ENCODE measurements at places on chromosomes 1 and 21. TPM values are rescaled to one million over a fixed set of nuclear protein-coding genes. Genes with fewer than 3 reads are reported as not detected.

- no peaks in the 10 kb centered on the region for H3K36me3 ChIP-seq
- no peak overlapping the region for H3K4me3 ChIP-seq
- no peak for DNase-seq
- H3K27ac ChIP-seq: no peak overlapping the region
- no peaks in the 10 kb centered on the region for H3K27me3 ChIP-seq
Observed at GRCh38 chr1:44941424-44942324, 44.7 kb downstream of the EIF2B3 start.

GRCh38 chr1:195495720-195496635, 1112.3 kb downstream of the KCNT2 start:
- no peaks in the 10 kb centered on the region for H3K36me3 ChIP-seq
- no peaks in the 10 kb centered on the region for H3K27me3 ChIP-seq
- H3K4me3 ChIP-seq: no peak overlapping the region
- H3K4me1 ChIP-seq: no peaks in the 10 kb centered on the region

GRCh38 chr1:217983051-217983375, 302.1 kb upstream of the RRP15 start:
- no peaks in the 10 kb centered on the region for H3K4me1 ChIP-seq
- H3K36me3 ChIP-seq: no peaks in the 10 kb centered on the region
- DNase-seq: no peak
- no peaks in the 10 kb centered on the region for H3K27me3 ChIP-seq
- H3K4me3 ChIP-seq: no peak overlapping the region
- no peak overlapping the region for H3K27ac ChIP-seq

DNA sequence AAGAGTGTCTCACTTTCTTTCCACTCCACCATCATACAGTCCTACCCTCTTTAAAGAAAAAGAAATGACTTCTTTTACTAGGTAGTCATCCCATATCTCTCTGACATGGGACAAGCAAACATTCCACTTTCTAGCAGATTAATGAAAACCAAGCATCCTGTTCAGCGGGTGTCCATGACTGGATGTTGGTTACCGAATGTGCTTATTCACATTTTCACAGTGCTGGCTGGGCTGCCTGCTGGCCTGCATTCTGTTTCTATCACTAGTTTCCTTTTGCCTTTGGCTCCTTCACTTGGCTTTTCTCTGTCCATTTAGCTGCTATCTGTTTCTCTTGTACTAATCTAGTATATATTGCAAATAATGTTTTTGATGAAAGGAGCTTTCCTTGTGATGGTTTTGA, 598.4 kb downstream of the RWDD3 start:
- H3K4me1 ChIP-seq: no peaks in the 10 kb centered on the region
- no peaks in the 10 kb centered on the region for H3K36me3 ChIP-seq
- no peak overlapping the region for H3K27ac ChIP-seq

GRCh38 chr1:224698015-224698451, 81.9 kb downstream of the CNIH3 start:
- DNase-seq: no peak
- no peak overlapping the region for H3K4me3 ChIP-seq
- no peaks in the 10 kb centered on the region for H3K36me3 ChIP-seq
- H3K27ac ChIP-seq: no peak overlapping the region

- no peak overlapping the region for H3K27ac ChIP-seq
- no peak for DNase-seq
- peaks cover 7% of the 10 kb centered on the region for H3K4me1 ChIP-seq
- H3K4me3 ChIP-seq: peak overlapping the region; percentile 44
Observed at GRCh38 chr1:62318320-62318755, 896 bp downstream of the KANK4 start.

DNA sequence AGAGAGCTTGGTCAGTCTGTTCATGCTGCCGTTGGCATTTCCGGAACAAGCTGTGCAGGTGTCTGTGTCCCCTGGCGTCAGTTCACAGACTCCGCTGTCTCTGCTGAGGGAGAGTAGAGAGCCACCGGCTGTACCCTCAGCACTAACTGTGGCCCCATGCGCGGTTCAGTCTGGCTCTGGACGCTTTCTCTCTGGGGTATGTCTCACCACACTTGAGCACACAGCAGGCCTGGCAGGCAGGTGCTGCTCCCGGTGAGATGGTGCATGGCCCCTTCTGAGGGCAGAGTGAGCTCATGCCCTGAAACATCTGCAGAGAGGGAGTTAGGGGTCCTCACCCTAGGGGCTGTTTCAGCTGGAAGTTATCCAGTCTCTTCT, 60.0 kb upstream of the TLR5 start:
- DNase-seq: no peak
- no peak overlapping the region for H3K4me3 ChIP-seq
- no peaks in the 10 kb centered on the region for H3K27me3 ChIP-seq
- H3K27ac ChIP-seq: no peak overlapping the region
- no peaks in the 10 kb centered on the region for H3K4me1 ChIP-seq

Gene CBR3
- 2.2 TPM for total RNA-seq

GRCh38 chr1:90902672-90903071, 119.2 kb downstream of the ZNF644 start:
- no peak overlapping the region for H3K27ac ChIP-seq
- no peaks in the 10 kb centered on the region for H3K36me3 ChIP-seq
- H3K4me1 ChIP-seq: no peaks in the 10 kb centered on the region
- no peak for DNase-seq

Gene C1QA
- 72.4 TPM for total RNA-seq

GRCh38 chr1:147723691-147724323, 36.6 kb downstream of the GJA5 start:
- H3K27me3 ChIP-seq: no peaks in the 10 kb centered on the region
- H3K36me3 ChIP-seq: no peaks in the 10 kb centered on the region
- peak; percentile 44 for DNase-seq
- H3K4me1 ChIP-seq: peaks cover 4% of the 10 kb centered on the region

DNA sequence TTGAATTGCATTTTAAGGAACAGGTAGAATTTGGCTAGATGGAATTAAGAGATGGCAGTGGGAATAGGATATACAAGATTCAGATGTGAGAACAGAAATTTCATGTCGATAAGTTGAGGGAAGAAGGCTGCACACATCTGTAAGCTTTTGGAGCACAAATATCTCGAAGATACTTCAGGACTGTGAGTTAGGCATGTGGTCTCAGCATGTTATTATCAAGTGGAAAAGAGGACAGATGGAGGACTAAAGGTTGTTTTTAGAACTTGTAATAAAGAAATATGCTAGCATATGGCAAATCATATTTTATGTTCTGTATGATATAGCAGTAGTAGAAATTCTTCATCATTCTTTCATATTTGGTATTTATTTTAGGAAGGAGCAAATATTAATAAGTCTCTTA, 61.5 kb downstream of the KIF1B start:
- H3K27ac ChIP-seq: peak overlapping the region; percentile 1
- no peaks in the 10 kb centered on the region for H3K4me1 ChIP-seq
- no peaks in the 10 kb centered on the region for H3K27me3 ChIP-seq
- no peak for DNase-seq
- H3K36me3 ChIP-seq: no peaks in the 10 kb centered on the region
- no peak overlapping the region for H3K4me3 ChIP-seq

DNA sequence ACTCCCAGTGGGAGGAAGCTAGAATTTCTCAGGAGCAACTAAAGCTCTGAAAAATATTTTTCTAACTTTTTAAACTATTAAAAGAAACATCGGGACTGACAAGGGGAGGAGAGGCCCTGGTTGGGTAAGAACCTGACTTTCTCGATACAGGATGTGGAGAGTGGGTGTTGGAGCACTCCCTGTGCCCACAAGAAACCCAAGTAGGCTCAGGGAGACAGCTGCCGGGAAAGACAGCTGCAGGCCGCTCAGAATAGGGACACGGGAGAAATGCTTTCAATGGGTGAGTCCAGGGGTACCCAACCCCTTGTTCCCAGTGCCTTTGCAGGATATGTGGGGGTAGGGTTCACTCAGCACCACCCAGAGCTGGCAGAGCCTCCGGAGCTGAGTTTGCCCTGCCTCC, 43.6 kb downstream of the PLEKHA6 start:
- H3K4me1 ChIP-seq: peaks cover 6% of the 10 kb centered on the region
- no peaks in the 10 kb centered on the region for H3K27me3 ChIP-seq
- H3K36me3 ChIP-seq: no peaks in the 10 kb centered on the region
- H3K4me3 ChIP-seq: no peak overlapping the region
- H3K27ac ChIP-seq: no peak overlapping the region
- no peak for DNase-seq

Gene OPRD1
- 0.12 TPM for total RNA-seq

DNA sequence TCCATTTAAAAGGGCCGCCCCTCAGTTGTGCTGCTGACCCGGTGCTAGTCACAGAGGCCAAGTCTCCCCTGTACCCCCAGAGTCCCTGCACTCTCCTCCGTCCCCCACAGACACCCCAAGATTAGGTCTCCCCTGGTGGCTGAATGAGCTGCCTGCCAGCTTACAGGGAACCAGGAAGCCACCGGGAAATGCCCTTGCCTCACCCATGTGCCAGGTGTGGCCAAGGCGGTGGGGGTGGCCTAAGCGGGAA, 32.7 kb downstream of the HSPG2 start:
- H3K27ac ChIP-seq: peak overlapping the region; percentile 68
- DNase-seq: peak; percentile 89
- H3K4me3 ChIP-seq: no peak overlapping the region
- H3K36me3 ChIP-seq: no peaks in the 10 kb centered on the region
- peaks cover 24% of the 10 kb centered on the region for H3K4me1 ChIP-seq

Gene DMBX1
- not detected for total RNA-seq

GRCh38 chr1:233025567-233025966, 75.2 kb downstream of the NTPCR start:
- no peak overlapping the region for H3K4me3 ChIP-seq
- no peaks in the 10 kb centered on the region for H3K27me3 ChIP-seq
- DNase-seq: no peak
- H3K36me3 ChIP-seq: no peaks in the 10 kb centered on the region

Gene ACBD6
- 16.1 TPM for total RNA-seq

- no peak overlapping the region for H3K27ac ChIP-seq
- no peaks in the 10 kb centered on the region for H3K4me1 ChIP-seq
- no peak overlapping the region for H3K4me3 ChIP-seq
- DNase-seq: peak; percentile 12
- no peaks in the 10 kb centered on the region for H3K27me3 ChIP-seq
- no peaks in the 10 kb centered on the region for H3K36me3 ChIP-seq
Observed at GRCh38 chr21:38839328-38840286, 33.9 kb downstream of the ETS2 start.

Gene SPRR3
- not detected for total RNA-seq

- H3K4me3 ChIP-seq: no peak overlapping the region
- no peak for DNase-seq
- H3K4me1 ChIP-seq: no peaks in the 10 kb centered on the region
- H3K27me3 ChIP-seq: no peaks in the 10 kb centered on the region
- no peak overlapping the region for H3K27ac ChIP-seq
Observed at GRCh38 chr1:199685369-199685768, 342.1 kb upstream of the NR5A2 start.

DNA sequence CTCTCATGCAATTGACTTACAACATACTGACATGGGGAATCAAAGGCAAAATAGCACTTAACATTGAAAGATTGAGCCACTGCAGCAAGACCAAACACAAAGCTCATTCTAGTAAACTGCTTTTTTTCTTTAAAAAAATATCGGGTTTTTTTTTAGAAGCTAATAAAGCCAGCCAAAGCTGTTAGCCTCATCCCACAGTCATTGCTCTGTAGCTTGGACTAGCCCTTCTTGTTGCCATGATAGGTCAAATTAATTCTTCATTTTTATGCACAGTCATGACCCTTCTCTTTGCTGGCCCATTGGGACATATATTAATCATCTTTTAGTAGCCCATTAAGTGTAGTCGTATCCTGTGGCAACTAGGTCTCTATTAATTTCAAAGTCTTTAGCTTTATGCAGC, 231.3 kb downstream of the ADGRL2 start:
- no peaks in the 10 kb centered on the region for H3K36me3 ChIP-seq
- no peak for DNase-seq
- no peak overlapping the region for H3K27ac ChIP-seq
- no peaks in the 10 kb centered on the region for H3K4me1 ChIP-seq
- no peak overlapping the region for H3K4me3 ChIP-seq
- no peaks in the 10 kb centered on the region for H3K27me3 ChIP-seq

Gene SPRR2A
- total RNA-seq: not detected

DNA sequence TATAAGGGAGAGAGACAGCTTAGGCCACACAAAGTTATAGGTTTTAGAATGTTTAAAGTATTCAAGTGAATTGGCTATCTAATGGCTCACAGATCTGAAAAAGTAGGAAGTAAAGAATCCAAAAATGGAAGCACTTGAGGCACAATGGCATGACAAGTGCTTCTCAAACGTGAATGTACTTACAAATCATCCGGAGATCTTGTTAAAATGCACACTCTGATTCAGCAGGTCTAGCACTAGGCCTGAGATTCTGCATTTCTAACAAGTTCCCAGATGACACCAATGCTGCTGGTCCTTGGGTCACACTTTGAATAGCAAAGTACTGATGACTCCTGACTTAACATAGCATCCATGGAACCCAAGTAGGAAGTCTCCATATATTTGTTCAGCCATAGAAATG, 20.9 kb upstream of the AGL start:
- no peaks in the 10 kb centered on the region for H3K4me1 ChIP-seq
- no peak overlapping the region for H3K27ac ChIP-seq
- no peaks in the 10 kb centered on the region for H3K27me3 ChIP-seq
- H3K4me3 ChIP-seq: no peak overlapping the region

Gene PADI2
- total RNA-seq: 211 TPM

- no peaks in the 10 kb centered on the region for H3K36me3 ChIP-seq
- H3K4me3 ChIP-seq: no peak overlapping the region
- no peak for DNase-seq
- H3K27ac ChIP-seq: no peak overlapping the region
Observed at GRCh38 chr1:172704420-172705210, 45.7 kb downstream of the FASLG start.

DNA sequence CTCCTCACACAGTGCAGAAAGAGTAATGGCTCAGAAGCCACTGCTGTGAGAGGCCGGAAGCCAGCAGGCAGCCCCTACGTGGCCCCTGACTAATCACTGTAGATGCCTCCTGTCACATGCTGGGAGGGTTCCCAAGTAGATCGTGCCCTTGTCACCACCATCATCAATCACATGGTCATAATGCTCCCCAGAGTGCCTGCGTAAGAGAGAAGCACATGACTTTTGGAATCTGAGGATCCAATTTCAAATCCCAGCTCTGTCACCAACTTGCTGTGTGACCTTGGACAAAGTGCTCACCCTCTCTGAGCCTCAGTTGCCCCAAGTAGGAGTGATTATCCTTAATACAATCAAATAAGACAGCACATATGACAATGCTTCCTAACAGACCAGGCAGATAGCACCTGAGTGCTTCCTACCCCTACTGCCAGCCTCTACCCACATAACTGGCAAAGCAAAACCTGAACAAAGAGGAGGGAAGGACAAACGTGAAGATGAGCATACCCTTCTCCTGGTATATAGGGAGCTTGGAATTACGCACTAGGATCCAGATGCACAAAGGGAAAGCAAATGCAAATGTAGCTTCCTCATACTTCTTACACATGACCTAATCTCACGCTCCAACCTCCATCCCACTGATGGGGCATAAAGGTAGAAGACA, 65.7 kb downstream of the SDC3 start:
- H3K4me3 ChIP-seq: no peak overlapping the region
- no peaks in the 10 kb centered on the region for H3K27me3 ChIP-seq

- no peak overlapping the region for H3K4me3 ChIP-seq
- no peaks in the 10 kb centered on the region for H3K27me3 ChIP-seq
- H3K36me3 ChIP-seq: no peaks in the 10 kb centered on the region
- DNase-seq: no peak
- H3K27ac ChIP-seq: peak overlapping the region; percentile 43
- H3K4me1 ChIP-seq: no peaks in the 10 kb centered on the region
Observed at GRCh38 chr1:162710345-162710744, 78.1 kb downstream of the DDR2 start.

Gene SYT11
- 4.6 TPM for total RNA-seq

Gene PGLYRP4
- not detected for total RNA-seq
